BJ (cell line): ENCODE measurements at places on chromosomes 5 and 9.

- DNase-seq, result no peak
Observed at GRCh38 chr9:6955251-6955921, 197.6 kb downstream of the KDM4C start.

DNA sequence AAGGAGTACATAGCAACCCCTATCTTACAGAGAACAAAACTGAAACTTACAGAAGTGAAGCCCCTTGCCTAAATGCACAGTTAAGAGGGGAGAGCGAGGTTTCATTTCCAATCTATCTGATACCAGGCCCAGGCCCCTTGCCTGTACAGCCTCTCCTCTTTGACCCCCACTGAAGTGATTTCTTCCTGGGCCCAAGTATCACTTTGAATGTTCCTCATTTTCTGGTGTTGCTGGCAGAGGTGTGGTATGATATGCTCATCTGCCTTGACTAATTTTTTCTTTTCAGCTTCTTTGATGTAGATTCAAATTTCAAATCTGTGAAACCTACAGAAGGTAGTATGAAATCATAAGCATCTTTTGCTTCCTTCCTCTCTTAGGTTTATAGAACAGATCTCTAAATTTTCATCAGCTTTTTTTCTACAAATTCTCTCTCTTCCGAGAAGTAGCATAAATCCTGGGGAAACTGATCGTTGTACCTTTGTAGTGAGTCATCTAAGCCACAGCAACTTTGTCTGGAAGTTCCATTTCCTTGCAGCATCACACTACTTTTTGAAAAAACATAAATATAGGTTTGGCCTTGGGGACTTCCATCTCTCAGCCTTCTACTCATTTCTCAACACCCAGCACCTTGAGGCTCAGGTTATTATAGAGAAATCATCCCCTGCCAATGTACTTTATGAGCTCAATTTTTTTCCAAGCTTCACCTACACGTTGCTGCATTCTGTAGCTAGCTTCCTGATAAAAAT, 402.4 kb upstream of the PTGER4 start:
- no peak for DNase-seq

DNA sequence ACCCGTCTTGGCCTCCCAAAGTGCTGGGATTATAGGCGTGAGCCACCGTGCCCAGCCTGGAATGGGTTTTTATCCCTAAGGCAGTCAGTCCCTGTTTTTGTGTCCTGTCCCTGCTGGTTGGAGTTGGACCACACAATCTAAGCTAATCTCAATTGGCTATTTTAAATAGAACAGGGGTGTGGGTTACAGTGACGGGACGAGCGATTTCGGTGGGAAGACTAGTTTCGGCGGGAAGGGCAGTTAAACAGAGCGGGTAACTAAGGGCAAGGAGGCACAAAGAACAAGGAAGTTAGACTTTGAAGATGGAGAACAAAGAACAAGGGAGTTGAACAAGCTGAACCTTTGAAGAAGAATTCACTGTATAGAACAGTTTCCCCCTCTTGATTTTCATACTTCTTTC, 1.4 kb downstream of the GTF3C5 start:
- no peak for DNase-seq

DNA sequence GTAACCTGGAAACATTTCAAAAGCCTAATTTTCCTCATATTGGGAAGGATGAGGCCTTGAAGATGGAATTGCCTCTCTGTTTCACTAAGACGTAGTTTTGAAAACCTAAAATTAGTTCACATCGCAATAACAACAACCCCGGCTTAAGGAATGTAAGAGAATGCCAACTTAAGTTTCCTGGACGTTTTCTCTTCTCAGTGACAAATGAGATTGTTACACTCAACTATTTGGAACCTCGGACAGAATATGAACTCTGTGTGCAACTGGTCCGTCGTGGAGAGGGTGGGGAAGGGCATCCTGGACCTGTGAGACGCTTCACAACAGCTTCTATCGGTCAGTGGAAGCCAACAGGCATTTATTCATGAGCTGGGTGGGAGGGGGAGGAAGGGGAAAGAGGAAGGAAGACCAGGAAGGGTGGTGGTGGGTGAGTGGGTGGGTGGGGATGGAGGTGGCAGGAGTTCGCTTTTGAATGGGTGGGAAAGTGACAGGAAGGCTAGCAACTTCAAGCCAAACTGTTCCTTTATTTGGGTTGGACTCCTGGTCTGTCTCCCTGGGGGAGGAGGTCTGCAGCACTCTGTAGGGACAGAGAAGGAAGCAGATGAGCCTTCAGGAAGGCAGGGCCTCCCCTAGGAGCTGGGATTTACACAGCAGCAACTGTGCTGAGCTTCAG, 83.4 kb downstream of the TEK start:
- DNase-seq, result no peak

DNA sequence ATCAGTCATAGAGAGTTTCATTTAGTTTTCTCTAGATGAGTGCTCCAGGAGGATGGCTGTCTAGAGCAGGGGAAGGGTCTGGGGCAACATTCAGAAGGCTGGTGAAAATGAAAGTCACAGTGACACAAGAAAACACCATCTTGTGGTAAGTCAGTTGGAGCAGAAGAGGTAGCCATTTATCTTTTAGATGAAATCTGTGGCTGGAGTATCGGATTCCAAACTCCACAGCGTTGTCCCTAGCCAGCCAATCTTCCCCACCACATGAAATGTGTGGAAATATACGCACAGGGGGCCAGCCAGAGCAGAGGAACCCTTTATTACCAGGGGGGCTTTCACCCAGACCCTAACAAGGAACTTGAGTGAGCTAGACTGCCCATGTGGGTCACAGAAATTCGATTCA, 15.9 kb upstream of the TNFAIP8 start:
- no peak for DNase-seq

- no peak for DNase-seq
Observed at GRCh38 chr5:136159457-136159856, 26.8 kb downstream of the SMAD5 start.

- no peak for DNase-seq
Observed at GRCh38 chr5:179834120-179834519, 13.4 kb downstream of the SQSTM1 start.

GRCh38 chr9:16870596-16871335, at the start of gene BNC2:
Gene BNC2, minus strand, starts transcription at chr9:16870670. Its CDS starts 22 bp downstream, at chr9:16870648.
- DNase-seq, result no peak

- no peak for DNase-seq
Observed at GRCh38 chr5:134887593-134888159, 13.5 kb downstream of the TXNDC15 start.

DNA sequence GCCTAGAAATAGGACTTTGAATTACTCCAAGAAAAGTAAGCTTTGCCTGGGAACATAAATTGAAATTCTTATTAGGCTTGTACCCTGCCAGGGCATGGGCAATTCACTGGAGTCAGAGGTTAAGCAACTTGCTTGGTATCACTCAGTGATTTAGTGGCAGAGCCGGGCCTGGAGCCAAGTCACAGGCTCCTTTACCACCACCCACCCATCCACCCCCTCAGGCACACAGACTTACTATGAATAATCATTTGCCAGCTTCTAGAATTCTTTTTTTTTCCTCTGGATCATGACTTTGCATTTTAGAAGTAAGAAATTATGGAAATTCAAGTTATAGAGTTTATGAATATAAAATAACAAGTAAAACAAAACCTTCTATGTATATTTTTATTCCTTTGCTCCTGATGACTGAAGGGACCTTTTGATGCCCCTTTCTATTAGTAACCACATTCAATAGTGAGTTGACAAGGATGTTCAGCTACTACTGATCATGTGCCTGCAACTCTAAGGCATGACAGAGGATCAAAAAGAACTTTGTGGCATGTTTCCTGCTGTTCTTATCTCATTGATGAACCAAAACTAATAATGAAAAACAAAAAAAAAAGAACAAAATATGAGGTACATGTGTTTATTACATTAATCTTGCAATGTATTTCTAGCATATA, 614.7 kb downstream of the TLR4 start:
- no peak for DNase-seq

- DNase-seq, result no peak
Observed at GRCh38 chr5:17837757-17838156, 203.5 kb downstream of the TAF11L14 start.

DNA sequence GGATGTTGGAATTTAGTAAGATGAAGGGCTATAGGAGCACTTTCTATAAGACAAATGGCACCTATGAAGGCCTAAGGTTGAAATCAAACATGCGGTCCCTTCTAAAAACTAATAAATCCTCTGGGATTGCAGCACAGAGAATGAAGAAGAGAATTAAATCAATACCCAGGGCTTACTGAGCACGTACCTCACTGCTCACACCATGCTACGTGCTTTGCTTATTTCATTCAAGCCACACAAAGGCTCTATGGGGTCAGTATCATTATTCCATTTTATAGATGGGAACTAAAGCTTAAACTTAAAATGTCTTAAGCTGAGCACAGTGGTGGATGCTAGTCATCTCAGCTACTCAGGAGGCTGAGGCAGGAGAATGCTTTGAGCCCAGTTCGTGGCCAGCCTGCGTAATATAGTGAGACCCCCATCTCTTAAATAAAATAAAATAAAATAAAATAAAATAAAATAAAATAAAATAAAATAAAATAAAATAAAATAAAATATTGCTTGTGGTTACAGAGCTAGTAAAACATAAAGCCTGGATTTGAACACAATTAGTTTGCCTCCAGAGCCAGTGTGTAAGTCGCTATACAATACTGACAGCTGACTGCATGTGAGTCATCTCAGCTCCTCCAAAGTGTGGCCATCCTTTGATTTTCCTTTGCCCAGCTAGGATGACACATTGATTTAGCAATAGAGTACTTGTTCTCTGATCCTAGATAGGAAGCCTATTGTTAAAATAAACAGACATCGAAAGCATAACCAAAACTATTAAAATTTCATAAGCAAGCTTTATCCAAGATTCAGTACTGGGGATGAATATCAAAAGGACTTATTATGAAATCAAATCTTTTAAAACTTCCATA, 20.9 kb upstream of the DPYSL3 start:
- DNase-seq, result no peak

DNA sequence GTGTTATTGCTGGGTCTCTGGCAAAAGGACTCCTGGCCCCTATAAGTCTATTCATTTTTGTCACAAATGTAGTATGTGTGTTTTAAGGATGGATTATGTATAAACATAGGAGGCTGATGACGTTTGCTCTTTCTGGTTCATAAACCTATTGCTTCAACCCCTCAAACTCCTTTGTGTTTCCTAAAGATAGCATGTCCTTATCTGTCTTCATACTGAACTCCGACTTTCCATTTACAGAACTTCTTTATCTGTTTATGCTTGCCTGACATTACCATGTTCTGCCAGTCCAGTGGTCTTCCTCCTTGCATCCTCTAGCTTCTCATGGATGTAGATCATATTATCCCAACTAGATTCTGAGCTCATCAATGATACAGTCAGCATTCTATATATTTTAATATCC, 46.1 kb downstream of the ARHGEF28 start:
- no peak for DNase-seq

DNA sequence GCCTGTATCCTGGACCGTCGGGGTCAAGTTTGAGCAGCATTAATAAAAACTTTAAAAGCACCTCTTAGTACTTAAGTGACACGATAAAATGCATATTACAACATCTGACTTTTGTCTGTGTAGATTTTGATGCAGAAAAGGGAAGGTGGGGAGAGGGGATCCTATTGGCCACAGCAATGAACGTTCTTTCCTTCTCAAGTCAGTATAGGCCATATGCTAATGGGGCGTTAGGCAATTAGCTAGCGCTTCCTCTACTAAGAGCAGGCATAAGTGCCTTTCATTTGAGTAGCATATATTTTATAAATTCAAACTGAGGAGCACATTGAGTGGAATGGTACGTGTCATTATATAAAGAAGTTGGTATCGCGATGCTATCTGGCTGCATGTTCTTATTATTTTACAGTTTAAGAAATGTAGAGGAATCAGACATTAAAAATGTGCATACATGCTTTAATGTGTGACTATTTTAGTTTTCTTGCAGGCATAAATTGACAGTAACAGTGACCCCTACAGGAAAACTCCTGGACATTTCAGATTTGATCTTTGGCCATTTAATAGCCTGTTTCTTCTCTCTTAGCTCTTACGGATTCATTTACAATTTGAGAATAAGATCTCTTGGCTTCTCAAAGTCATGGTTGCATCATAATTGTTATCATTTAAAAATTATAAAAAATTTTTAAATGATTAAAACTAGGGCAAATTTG, 1.1 kb upstream of the GNA14 start:
- no peak for DNase-seq

GRCh38 chr9:126108240-126108639, 218.4 kb upstream of the MVB12B start:
- DNase-seq, result no peak

- no peak for DNase-seq
Observed at GRCh38 chr5:159906943-159907342, 9.3 kb upstream of the ADRA1B start.

DNA sequence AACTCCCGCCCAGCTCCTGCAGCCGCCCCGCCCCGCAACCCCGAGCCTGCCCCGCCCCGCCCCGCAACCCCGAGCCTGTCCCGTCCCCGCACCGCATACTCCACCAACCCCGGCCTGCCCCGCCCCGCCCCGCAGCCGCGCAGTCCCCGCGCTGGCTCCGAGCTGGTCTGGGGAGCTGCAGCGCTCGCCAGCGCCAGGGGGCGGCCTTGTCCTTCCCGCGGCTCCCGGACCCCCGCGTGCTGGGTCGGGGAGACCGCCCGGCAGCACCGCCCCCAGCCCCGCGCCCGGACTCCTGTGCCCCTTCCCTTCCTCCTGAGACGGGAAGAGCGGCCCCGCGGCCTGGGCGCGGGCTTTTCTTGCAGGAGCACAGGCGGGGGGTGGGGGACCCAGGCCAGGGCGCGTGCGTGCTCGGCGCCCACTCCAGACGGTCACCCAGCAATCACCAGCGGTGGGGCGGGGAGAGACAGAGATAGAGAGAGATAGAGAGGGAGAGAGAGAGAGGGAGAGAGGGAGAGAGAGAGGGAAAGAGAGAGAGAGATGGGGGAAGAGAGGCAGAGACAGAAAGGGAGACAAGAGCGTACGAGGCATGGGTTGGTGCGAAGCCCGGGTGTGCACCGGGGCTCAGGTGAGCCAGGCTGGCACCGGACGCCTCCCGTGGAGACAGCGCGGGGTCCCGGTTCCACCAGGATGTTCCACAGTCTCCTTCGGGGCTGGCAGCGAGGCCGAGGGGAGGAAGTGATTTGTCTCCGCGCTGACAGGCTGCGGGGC, 14.7 kb upstream of the TMEM250 start:
- DNase-seq, result no peak

DNA sequence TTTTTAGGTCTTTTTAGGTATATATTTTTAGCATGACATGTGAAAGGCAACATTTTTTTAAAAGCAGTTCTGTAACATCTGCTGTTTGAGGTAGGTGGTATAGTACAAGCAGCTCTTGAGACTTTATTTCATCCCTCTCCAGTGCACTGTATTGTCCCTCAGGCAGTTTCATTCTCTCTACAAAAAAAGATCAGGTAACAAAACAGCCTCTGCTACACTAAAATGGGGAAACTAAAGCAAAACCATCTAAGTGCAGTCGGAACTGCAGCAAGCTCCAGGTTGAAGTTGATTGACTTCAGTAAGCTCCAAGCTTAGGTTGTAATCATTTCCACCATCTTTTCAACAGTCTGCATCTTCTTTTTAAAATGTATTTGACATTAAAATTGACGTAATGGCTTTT, 195.6 kb downstream of the DEPDC1B start:
- no peak for DNase-seq

- no peak for DNase-seq
Observed at GRCh38 chr5:119067450-119067849, 3.4 kb upstream of the DMXL1 start.
